Nephron progenitor cell (in vitro differentiated cells): ENCODE measurements at places on chromosomes 5 and 9.

GRCh38 chr9:84702471-84702870, 32.9 kb downstream of the NTRK2 start:
- no peak for DNase-seq

DNA sequence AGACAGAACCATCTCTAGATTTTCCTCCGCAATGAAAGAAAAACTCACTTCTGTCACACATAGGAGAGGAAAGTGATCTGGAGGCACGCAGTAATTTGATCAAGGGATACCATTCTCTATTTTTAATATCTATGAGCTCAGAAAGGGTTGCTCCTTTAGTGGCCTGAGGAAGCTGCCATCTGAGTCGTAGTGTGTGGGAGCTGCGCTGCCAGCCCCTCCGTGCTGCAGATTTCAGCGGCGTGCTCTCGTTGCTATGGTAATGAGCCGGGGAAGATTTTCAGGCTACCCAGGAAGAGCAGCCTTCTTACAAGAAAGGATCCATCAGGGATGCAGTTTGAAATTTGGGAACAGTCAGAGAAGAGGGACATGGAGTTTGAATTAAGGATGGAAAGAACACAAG, 17.1 kb upstream of the GOLM1 start:
- DNase-seq = no peak

GRCh38 chr5:124952079-124952478, 205.6 kb upstream of the ZNF608 start:
- no peak for DNase-seq

- DNase-seq = no peak
Measured at GRCh38 chr5:123181394-123181801, 92.4 kb downstream of the PRDM6 start.

DNA sequence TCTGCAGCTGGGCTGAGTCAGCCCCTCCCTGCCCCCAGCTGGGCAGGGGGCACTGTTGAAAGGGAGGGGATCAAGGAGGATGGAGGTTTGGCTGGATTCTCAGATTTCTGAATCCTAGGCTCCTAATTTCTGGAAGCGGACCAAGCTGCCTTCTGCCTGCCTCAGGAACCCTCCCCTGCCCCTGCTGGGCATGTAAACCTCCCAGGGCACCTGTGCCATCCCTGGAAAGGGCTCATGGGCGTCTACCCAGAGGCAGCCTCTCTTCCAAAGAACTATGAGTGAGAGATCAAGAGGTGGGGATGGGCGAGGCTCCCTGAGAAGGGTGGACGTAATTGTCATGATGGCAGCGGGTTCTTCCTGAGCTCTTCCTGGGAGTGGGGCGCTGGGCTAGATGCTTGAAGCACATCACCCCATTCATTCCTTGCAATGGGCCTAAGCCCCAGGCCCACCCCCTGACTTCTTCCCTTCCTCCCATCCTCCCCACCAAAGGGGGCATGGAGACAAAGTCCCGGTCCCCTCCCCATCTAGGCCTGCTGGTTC, 21.6 kb downstream of the CSF1R start:
- no peak for DNase-seq

- DNase-seq = no peak
Measured at GRCh38 chr5:36045895-36046294, 20.8 kb downstream of the UGT3A2 start.

GRCh38 chr5:176366232-176366894, 1.1 kb downstream of the ARL10 start:
- DNase-seq = no peak
